ENCODE measurements at places on chromosomes 11 and 22.
A peak's percentile ranks its signal among the peaks of the same experiment; 100 is the strongest.

GRCh38 chr11:8262552-8263108 lies 1.0 kb downstream of the LMO1 start:
- DNase-seq, result peak; percentile 14

- DNase-seq, result no peak
Measured at GRCh38 chr22:48236261-48236660, 1473.8 kb downstream of the TBC1D22A start.

- no peak for DNase-seq
Measured at GRCh38 chr22:27482402-27482801, 319.2 kb downstream of the MN1 start.

- DNase-seq, result no peak
Measured at GRCh38 chr11:34614344-34615104, 6.4 kb upstream of the EHF start.

- DNase-seq, result no peak
Measured at GRCh38 chr11:95723361-95723942, 66.1 kb downstream of the FAM76B start.

DNA sequence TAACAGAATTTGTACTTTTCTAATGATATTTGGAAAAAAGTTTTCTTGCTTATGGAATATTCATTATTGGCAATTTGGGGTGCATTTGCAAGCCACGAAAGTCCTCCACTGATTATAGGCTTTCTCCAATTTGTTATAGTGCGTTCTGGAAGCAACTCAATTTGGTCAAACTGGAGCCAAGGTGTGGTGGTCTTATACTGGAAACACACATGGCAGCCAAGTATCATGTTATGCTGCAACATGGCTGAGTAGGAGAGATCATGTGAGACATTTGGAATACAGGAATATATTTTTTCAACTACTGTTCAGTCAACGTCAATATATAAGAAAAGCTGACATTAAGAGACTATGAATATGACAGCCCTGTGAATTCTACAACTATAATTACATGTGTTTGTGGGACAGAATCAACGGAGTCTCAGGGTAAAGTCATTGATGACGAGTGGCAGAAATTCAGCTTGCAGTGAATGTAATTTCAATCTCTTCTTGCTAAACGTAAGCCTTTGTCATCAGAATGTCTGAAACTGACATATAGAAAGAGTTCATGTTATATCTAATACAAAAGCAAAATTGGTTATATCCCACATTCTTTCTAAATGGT lies 83.8 kb upstream of the FIBIN start:
- DNase-seq, result no peak

GRCh38 chr11:134176284-134176683 lies 47.5 kb downstream of the NCAPD3 start:
- no peak for DNase-seq

DNA sequence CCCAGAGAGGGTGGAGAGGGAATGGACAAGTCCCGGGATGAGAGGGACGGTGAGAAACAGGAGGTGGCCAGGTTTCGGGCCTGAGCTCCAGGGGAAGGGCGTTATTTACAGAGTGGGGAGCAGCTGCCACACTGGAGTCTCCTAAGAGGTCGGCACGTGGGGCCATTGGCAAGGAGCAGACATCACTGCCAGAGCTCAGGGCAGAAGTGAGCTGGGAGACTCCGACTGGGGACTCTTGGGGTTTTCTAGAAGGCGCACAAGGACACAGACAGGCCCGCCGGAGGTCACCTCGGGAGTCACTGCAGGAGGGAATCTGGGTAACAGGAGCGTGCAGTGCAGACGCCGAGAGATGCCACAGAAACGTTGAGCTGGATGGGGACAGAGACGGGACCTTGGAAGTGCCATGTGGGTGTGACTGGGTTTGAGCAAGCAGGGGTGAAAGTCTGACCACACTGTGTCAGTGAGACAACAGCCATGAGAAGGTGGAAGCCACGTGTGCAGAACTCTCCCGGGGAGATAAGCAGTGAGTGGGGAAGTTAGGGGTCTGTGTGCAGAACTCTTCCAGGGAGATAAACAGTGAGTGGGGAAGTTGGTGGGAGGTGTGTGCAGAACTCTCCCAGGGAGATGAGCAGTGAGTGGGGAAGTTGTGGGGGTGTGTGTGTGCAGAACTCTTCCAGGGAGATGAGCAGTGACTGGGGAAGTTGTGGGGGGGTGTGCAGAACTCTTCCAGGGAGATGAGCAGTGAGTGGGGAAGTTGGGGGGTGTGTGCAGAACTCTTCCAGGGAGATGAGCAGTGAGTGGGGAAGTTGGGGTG lies 187.5 kb downstream of the SHANK2 start:
- no peak for DNase-seq

DNA sequence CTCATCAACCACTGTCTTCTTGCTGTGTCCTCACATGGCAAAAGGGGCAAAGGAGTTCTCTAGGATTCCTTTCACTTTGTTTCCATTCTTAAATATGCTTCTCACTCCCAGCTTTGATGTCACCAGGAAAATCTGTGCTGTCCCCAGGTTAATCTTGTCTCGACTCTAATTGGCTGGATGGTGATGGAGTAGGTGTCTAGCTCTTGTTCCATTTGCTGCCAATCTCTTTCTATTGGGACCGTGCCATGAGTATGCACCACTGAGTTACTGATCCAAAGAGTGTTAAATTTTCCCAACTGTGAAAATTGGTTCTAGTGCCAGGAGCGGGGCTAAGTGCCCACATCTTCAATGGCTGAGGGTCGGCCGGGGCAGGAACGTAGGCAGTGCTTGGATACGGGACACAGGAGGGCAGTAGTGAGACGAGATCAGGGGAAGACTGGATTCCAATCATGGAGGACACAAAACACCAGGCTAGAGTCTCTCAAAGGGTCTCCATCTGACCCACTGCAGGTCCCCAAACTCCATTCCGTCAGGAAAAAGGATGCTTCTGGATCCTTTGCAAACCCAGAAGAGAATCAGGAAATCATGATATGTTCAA lies 47.7 kb upstream of the CSNK2A3 start:
- DNase-seq, result no peak

- no peak for DNase-seq
Measured at GRCh38 chr11:129225190-129225589, 33.1 kb upstream of the ARHGAP32 start.

GRCh38 chr11:44017443-44018126 lies 30.2 kb upstream of the ACCSL start:
- no peak for DNase-seq

Data from stimulated activated CD4-positive, alpha-beta T cell treated with anti-CD3 and anti-CD28 coated beads, Interleukin-4, amount 100 ng/mL, for 24 hours (primary cell).